ENCODE measurements at places on chromosomes 4 and X.
A peak's percentile ranks its signal among the peaks of the same experiment; 100 is the strongest.

DNA sequence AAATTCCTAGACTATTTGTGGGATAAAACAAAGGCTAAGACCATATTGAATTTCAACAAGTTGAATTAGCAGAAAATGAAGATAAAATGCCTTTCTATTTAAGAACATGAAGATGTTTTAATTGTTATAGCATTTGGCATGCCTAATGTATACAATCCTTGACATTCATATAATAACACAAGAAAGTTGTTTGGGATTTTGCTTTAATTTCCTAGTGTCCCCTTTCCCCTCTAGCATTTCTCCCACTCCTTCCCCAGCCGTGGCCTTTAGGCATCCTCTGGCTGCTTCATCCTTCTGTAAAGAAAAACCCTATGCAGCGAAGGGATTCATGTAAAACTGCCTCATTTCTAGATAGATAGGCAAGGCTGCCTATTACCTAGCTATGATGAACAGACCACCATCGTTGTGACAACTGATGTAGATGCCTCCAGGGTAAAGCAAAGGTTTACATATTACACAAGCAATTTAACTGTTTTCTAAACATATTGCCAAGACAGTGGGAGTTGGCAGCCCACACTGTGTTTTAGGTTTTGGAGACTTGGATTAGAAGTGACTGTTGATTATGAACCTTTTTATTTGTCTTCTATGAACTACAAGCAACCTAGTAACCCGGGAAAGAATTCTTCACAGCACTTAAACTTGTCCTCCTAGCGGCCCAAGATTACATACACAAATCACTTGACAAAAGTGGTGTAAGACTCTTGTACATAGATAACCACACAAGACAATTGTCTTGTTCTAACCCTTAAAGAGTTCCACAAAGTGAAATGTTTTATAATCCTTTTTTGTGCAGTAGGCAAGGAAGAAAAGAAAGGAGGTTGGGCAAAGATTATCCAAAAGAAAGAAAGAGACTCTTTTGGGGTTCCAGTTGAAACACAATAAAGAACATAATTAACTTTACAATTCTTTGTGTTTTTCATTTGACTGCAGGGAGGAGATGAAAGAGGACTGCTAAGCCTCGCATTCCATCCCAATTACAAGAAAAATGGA is 59.9 kb downstream of the HHIP start:
- no peak for DNase-seq

- DNase-seq = no peak
Observed at GRCh38 chrX:155048977-155049619, 21.8 kb downstream of the CMC4 start.

DNA sequence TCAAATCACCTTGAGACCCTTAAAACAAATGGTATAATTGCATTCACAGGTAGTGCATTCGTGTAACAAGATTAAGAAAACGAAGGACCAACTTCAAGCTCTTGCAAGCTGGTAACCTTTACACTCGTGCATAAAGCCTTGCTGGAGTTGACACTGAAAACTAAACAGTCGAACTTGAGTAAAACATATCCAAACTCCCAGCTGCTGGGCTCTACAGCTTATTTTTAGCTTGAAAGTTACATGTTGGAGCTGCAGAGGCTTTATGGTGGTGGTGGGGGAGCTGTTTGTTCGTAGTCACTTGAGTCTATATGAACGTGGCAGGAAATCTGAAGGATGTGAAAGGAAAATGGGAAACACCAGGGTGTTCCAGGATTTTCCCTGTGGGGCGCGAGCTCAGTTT is 2.7 kb upstream of the WDR1 start:
- DNase-seq = no peak

- DNase-seq = no peak
Observed at GRCh38 chr4:174559894-174560293, 37.6 kb upstream of the HPGD start.

GRCh38 chr4:105059337-105059736 is 87.3 kb upstream of the TET2 start:
- no peak for DNase-seq

GRCh38 chr4:114998316-114998715 is 115.1 kb downstream of the NDST4 start:
- DNase-seq = no peak

DNA sequence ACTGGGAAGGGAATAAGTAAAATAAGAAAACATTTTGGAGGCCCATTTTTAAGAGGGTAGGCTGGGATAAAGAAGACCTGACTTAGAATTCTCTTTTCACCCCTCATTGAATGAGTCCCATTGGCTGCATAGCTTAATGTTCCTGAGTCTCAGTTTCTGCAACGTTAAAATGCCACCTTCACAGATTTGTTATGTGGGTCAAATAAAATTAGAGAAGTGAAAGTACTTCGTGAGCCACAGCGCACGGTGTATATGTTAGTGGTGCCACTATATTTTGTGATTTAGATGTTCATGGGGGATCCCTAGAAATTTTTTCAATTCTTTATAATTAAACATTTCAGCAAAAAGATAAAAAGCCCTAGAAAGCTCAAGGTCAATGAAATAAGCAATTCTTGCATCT is 109.2 kb upstream of the HS3ST1 start:
- no peak for DNase-seq

DNA sequence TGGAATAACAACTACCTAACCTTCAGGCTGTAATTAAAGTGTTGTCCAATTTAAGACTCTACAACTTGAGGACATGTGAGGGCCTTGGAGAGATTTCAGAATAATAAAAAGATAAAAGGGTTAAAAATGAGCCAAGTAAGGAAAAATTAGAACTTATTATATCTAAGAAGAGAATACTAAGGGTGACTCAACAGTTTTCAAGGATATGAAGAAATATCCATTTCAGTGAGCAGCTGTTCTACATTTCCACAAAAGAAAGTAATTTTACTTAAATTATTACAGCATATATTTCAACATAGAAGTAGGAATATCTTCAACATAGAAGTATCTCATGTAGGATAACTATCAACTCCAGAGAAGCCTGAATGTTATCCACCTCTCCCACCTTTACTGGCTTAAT is 11.3 kb downstream of the SNX12 start:
- no peak for DNase-seq

DNA sequence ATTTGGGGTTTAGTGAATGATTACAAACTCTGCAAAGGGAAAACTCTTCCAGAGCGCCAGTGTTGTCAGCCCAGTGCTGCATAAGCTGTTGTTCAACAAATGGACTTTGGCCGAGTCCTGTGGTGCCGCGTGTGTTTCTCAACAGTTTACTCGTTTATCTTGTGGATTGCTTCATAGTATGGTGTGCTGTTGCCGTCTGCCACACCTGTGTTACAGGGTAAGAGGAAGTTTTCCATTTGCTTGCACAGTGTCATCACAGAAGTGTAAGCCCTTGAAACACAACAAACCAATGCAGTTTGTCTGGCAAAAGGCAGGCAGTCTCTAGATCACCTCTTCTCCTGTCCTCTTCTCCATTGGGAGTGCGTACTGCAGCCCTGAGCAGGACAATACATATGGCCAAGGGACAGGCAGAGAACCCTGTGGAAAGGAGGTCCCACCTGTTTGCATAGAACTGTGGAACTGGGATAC is 66.3 kb downstream of the DCUN1D4 start:
- DNase-seq = no peak

DNA sequence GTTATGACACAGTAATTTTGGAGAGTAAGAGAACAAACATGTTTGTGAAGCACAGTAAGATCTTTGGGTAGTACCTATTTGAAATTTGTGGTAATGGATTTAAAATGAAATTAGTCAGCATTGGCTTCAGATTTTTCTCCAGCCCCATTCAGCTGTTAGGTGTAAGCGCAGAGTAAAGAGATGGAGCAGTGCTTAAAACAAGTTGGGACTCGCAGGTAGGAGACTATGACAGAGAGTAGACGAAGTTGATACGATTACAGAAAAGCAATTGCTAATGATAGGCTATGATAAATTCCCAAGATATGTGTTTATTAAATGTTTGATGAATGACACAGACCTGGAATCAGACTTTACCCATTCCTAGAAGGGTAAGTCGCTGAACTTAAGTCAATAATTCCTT is 72.6 kb downstream of the CHIC2 start:
- no peak for DNase-seq

DNA sequence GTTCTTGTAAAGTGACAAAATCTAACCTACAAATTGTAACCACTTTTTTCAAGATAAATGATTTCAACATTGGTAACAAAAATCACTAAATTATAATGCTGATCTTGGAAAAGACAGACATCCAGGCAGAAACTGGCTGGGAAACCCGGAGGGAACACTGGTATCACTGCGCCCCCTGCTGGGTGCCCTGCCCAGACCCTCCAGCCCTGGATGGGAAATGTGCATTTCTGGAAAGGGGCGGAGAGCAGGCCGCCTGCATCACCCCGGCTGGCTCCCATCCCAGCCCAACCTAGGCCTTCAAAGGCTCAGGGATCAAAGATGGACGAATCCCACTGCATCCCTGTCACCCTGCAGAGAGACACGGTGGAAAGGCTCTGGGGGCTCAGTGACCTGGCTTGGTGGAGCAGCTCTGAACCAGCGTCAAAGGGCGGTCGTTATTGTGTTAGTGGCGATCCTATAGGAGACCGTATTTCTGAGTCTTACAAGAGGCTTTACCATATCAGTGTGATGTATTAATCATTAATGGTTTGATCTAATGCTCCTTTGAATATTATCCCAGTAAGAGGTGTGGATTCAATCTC is 37.3 kb downstream of the ACOX3 start:
- peak; percentile 93 for DNase-seq
